Mucosa of descending colon (tissue), 3 donors: ENCODE measurements at places on chromosomes 5 and 9. TPM values are rescaled to one million over a fixed set of nuclear protein-coding genes. Genes with fewer than 3 reads are reported as not detected.

DNA sequence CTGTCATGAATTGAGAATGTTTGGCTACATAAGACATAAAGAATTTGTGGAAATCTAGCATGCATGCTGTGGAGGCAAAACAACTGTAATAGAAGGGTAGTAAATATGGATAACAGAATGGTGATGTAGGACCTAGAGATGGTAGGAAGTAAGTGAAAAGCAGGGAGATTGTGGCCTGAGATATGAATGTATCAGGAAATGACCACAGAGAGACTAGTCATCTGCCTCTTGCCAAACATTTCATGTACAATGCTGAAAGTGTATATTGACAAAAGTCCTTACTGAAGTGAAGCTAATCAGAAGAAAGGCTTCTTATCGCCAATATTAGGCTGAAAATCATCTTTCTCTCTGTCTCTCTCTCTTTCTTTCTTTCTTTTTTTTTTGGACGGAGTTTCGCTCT lies 873.1 kb upstream of the CTNND2 start:
- DNase-seq: no peak

Gene FABP6
- not detected for total RNA-seq

Gene TRIM23
- total RNA-seq: 22.8 TPM

DNA sequence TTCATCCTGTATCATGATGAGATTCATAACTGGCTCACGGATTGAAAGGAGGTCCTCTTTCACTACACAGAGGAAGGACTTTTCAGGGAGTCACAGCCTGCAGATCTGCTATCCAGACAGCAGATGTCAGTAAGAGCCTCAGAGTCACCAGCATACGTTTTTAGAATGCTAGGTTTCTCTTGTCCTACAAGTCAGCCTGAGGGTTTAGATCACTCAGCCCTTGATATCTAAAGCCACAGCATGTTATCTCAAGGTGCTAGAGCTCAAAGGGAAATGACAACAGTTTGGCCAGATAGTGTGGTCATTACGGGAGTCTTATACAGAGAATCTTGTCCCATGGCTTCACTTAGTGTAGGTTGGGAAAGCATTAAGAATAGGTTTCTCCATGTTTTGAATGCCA lies 30.9 kb upstream of the SLC46A2 start:
- no peak for DNase-seq

Gene LRRC70
- total RNA-seq: 2.8 TPM

GRCh38 chr5:147911427-147911826 lies 5.1 kb upstream of the C5orf46 start:
- DNase-seq: no peak

GRCh38 chr9:35732800-35733541 lies 505 bp downstream of the CREB3 start:
- no peak for DNase-seq

GRCh38 chr9:69272212-69272611 lies 52.8 kb upstream of the ENTREP1 start:
- DNase-seq: no peak

DNA sequence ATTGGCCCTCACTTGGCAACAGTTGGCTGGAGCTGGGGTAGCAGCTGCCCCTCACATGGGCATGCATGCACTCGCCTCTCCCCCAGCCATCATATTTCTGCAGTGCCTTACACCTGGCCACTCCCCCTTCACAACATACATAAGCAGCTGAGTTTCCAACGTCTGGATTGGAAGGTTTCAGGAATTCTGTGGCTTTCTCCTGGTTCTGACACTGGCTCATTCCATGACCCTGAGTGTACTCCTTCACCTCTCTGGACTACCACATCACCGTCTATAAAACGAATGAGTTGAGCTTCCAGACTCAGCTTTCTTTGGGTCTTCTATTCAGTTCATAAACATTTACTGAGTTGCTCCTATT lies 84.3 kb downstream of the GALNT10 start:
- DNase-seq: no peak

Gene PCSK5
- total RNA-seq: 44.3 TPM

GRCh38 chr5:137075163-137075970 lies 423.8 kb downstream of the SPOCK1 start:
- DNase-seq: peak; percentile 63

DNA sequence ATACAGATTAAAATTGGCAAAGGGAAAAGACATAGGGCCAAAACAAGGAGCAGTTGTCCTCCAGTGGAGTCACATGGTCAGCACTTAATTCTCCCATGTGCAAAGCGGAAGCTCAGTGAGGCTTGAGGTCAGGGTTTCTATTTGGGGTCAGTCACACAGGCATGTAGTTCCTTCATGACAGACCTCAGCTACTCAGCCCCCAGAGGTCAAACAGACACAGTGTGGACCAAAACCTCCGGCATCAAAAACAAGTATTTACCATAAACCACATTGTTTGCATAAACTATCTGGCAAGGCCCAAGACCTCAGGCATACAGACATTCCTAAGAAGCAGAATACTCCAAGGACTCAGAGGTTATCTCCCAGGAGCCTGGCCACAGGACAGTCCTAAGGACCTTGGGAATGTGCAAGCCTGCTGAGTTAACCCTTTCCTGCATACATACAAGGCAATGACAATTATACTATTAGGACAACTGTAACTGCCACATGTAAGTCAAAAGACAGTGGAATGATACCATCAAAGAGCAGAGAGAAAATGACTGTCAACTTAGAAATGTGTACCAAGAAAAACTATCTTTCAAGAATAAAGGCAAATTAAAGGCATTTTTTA lies 28.7 kb upstream of the FNIP1 start:
- no peak for DNase-seq

DNA sequence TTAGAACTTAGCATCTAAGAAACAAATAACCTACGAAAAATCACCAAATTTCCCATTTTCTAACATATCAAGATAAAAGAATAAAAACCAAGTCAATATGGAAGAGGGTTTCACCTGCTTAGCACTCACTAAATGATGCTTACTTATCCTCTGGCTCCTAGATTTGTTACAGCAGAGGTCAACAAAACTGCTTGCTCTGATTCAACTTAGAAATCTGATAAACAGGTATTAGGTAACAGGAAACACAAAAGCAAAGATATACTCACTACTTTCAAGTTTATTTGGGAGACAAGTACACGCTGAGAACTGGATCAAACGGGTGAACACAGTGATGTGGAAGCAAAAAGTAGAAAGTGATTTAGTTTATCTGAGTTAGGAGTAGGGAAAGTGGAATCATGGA lies 235.7 kb upstream of the TARS1 start:
- DNase-seq: no peak

Gene EQTN
- 2.3 TPM for total RNA-seq

DNA sequence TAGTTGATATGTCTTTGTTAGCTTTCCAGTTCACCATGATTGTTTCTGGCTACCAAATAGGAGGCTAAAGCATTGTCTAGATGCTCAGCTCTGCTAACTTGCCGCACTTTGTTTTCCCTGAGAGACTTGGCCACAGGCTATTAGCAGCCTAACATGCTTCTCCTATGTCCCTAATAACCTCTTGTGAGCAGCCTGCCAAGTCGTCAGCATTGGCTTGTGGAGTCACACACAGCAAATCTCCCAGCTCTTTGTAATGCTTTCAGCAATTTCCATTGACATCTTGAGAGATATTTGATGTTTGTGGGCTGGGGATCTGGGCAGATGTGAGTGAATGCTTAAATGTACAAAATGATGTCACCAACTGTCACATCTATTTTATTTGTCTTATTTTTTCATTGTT lies 346.9 kb downstream of the KDM4C start:
- no peak for DNase-seq

DNA sequence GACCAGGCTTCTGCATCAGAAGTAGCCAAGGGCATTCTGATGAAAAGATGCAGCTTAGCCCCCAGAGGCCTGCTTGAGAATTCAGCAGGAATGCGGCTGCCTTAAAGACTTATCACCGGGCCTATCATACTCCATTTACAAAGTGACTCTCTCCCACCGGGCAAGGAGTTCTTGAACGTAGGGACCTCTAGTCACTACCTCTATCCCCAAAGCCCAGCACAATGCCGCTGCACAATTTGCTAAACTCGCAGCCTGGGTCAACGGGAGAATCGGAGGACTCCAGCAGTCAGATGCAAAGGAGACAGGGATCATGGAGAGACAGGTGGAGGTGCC lies 661 bp downstream of the PDCL start:
- no peak for DNase-seq

DNA sequence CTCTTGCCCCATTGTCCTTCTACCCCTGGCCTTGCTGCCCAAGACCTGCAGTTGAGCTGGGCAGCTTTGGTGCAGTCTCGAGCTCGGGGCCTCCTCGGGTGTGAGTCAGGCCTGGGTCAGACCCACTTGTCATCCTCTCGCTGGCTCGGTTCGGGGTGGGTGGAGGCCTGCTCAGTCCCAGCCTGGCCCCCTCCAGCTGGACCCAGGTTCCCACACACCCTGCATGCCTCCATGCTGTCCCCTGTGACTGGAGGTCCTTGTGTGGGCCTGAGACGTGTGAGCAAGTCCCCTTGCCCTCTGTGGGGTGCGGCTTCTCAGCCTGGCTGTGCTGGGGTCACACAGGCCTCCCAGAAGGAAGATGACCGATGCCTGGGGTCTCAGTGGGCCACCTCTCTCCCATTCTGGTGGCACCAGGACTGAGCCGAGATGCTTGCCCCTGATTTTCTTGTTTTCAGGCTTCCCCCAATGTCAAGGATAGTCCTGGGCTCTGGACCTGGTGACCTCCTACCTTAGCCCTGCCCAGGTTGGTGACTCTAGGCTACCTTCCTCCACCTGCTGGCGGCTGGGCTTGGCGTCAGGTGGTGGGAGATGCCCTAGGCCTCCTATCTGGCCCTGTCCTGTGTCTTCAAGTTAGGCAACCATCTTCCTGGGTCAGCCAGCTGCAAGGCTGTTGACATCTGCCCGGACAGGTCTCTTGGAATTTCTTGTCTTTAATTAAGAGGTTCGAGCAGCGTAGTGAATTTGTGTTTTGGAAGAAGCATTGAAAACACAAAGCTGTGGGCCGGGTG lies 15.1 kb downstream of the WNK2 start:
- DNase-seq: no peak

DNA sequence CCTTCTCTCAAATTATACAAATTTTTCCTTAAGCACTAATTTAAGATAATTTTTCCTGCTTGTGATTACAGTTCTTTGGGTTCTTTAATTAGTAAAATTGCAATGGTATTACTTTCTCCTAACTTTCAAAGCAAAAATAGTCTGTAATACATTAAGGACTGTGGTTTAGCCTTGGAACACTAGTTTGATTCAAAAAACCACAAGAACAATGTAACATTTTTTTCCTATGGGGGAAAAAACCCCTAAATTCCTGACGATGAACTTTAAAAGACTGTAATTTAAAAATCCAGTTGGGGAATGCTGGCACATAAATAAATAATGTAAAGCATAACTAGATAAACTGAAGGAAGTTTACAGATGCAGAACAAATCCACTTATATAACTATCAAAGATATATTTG lies 65.3 kb downstream of the CDC14B start:
- DNase-seq: no peak

Gene CAMK4
- total RNA-seq: 4.0 TPM

Gene SLC9A3
- 29.2 TPM for total RNA-seq

Gene IZUMO3
- total RNA-seq: not detected

Gene TMEM252
- total RNA-seq: not detected

DNA sequence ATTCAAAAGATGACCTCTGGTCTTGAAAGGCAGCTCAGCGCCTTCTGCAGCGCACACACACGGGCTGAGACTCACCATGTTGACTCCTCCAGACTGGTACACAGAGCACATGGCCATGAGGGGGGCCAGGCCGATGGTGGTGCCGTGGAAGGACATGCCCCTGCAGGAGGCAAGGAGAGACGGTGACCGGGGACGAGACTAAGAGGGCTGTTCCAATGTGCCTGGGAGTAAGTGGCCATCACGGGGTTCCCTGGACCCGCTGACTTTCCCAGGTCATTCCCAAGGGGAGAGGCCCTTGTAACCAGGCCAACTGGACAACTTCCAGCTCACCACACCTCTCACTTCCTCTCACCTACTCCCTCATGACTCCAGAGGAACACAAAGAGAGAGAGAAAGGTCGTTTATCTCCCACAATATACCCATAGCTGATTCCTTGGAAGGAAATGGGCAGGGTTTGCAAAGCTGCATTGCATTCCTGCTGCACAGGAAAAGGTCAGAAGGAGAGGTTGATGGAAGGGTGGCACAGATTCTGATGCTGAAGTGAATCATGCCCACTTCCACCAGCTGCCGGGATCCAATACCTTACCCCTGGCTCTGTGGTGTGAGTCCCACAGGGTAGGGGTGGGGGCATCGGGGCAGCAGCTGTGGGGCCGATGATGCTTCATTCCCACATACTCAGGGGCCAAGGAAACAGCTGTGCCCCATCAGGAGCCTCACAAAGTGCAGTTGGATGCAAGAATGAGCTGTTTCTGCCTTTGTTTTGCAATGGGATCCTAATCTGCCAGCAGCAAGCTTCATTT lies 47.2 kb downstream of the NIPAL4 start:
- DNase-seq: peak; percentile 62

Gene PCDHGC5
- total RNA-seq: 0.61 TPM

- DNase-seq: no peak
Measured at GRCh38 chr9:105259274-105259673, 14.8 kb downstream of the SLC44A1 start.

- DNase-seq: peak; percentile 46
Measured at GRCh38 chr9:134059661-134060395, 8.0 kb downstream of the BRD3 start.

- DNase-seq: peak; percentile 70
Measured at GRCh38 chr9:89667726-89668125, 62.9 kb downstream of the GADD45G start.

Gene PDE4D
- total RNA-seq: 37.9 TPM

Gene DMRT2
- total RNA-seq: 1.5 TPM

Gene PCDHGA1
- total RNA-seq: 0.43 TPM

Gene FOXD4L4
- not detected for total RNA-seq

- DNase-seq: peak; percentile 17
Measured at GRCh38 chr9:120438836-120439546, 141.0 kb downstream of the CDK5RAP2 start.

Gene ECPAS
- total RNA-seq: 77.4 TPM

Gene PCDHA5
- total RNA-seq: 0.10 TPM

- no peak for DNase-seq
Measured at GRCh38 chr5:155594270-155594669, 580.7 kb downstream of the KIF4B start.

GRCh38 chr9:133134388-133135145 lies 13.5 kb upstream of the RALGDS start:
- peak; percentile 53 for DNase-seq

Gene NR5A1
- not detected for total RNA-seq

- DNase-seq: no peak
Measured at GRCh38 chr5:59640411-59640810, 253.1 kb downstream of the PDE4D start.

Gene AFAP1L1
- 1.9 TPM for total RNA-seq

Gene C1QTNF2
- 0.43 TPM for total RNA-seq

- no peak for DNase-seq
Measured at GRCh38 chr5:82982846-82983245, 94.3 kb downstream of the TMEM167A start.

Gene ANP32B
- total RNA-seq: 125 TPM

GRCh38 chr5:87137283-87137682 lies 130.4 kb upstream of the RASA1 start:
- DNase-seq: no peak
